SIG-M5 (cell line): ENCODE measurements at places on chromosomes 5 and 9.

DNA sequence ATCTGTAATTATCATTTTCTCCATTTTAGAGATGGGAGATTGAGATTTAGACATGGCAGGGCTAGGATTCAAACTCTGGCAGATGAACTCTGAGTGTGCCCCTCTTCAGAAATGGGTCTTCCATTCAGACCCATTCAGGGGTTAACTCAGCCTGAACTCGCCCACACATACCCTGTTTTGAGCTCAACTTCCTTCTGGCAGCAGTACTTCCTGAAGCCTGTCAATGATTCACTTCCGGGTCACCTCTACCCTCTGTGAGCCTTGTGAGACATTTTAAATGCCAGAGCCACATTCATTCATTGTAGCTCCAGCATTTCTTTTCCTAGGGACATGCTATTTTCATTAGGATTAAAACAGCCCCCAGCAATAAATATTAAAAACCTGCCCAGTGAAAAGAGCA, 209.3 kb upstream of the SLC24A2 start:
- no peak for DNase-seq

GRCh38 chr9:114994768-114995167, 64.4 kb upstream of the TNFSF8 start:
- DNase-seq: no peak

DNA sequence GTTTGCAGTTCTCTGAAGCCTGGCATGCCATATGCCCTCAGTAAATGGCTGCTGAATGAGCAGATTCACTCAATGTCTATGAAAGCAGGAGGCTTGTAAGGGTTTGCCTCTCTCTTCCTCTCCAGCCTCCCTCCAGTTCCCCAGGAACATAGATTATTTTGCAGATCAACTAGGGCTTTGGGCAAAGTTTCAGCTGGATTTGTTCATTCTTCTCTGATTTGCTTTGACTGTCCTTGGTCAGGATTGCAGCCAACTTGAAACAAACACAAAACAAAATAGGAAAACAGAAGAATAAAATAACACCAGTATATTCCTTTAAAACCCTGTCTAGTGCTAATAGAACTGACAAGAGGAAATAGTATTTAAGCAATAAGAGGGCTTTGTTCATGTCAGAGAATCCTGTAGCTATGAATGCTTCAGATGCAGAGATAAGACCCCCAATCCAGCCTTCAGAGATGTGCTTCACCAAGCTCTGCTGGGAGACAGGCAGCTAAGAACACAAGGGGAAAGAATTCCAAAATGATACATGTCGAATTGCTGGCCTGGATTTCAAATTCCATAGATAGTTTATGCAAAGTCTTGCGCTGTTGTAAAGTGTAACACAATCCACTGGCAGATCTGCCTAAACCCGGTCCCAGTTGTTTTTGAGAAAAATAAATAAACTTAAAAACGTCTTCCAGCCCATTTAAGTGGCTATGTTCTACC, 174.3 kb downstream of the PAPPA start:
- DNase-seq: no peak

GRCh38 chr9:121997791-121998190, 95.3 kb downstream of the TTLL11 start:
- DNase-seq: no peak

GRCh38 chr5:77588175-77588574, 50.3 kb downstream of the OTP start:
- no peak for DNase-seq

DNA sequence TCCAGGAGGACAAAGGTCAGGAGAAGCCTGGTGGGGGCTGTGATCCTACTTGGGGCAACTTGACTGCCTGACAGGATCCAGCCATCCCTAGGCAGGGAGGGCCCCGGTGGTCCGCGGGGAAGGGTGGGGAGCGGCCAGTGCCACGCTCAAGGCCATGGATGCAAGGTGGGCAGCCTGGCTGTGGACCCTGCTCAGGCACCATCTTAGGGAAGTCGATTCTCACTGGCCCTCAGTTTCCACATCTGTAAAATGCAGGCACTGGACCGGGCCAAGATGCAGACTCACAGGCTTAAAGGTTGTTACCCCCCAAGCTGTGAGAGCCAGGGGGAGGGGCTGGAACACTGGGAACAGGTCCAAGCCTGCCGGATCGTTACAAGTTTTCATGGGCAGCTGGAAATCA, 8.7 kb upstream of the DOLPP1 start:
- no peak for DNase-seq

DNA sequence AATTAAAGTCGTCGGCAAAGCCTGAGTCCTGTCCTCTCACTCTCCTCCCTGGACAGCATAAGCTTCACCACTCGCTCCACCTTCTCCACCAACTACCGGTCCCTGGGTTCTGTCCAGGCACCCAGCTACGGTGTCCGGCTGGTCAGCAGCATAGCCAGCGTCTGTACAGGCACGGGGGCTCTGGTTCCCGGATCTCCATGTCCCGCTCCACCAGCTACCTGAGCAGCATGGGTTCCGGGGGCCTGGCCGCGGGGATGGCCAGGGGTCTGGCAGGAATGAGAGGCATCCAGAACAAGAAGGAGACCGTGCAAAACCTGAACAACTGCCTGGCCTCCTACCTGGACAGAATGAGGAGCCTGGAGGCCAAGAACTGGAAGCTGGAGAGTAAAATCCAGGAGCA, 1.7 kb upstream of the XPA start:
- DNase-seq: no peak

DNA sequence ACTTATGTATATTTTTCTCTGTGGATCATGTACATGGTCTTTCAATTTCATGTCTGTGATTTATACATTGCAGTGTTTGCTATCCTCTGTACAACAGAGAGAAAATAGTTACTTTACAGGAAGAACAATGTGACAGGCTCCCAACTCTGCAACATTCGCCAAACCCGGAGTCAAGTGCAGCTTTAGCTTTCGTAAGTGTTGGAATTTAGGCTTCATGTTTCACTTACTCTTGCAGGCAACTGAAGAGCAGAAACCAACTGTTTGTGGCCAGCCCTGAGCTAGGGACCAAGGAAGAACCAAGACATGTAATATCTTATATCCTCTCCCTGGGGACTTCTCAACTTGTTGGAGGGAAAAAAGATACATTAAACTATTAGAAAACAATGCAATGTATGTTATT, 147.9 kb downstream of the C5orf15 start:
- no peak for DNase-seq

DNA sequence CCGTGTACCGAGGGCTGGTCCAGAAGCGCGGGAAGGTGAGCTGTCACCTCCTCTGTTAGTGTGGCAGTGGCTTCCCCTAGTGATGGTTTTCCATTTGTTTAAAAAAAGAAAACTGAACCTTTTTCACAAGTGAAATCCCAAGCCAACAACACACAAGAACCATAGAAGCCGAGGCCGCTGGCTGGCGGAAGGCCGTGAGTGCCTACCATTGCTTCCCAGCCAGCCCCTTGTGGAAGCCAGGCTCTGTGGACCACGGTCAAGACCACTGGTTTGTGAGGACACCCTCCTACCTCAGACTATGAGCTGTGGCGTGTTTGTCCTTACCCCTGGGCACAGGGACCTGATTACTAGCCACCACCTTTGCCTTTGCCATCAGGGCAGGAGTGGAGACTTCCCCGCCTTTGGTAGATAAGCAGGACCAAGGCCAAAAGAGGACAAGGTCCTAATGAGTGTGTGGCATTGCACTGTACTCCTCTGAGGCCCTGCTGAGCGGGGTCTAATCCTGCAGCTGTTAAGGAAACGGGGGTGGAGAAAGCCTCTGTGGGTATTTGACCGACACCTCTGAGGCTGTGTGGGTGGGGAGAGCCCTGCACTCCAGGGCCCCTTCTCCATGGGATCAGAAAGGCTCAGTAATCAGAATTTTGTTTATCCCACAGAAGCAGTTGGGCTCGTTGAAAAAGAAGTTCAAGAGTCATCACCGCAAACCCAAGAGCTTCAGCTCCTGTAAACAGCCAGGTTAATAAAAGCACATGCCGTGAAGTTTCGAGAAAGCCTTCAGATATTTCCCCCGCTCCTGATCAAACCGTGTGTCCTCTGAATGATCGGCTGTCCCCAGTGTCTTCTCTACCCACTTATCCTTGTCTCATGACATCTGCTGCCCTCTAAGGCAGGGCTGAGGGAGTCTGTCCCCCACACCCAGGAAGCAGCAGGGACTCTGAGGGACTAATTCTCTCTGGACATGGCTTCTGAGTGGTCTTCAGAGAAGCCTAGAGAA, 4.3 kb downstream of the SURF2 start:
- no peak for DNase-seq

- no peak for DNase-seq
These were observed 232.2 kb upstream of the KLF4 start for GRCh38 chr9:107721705-107722245.

DNA sequence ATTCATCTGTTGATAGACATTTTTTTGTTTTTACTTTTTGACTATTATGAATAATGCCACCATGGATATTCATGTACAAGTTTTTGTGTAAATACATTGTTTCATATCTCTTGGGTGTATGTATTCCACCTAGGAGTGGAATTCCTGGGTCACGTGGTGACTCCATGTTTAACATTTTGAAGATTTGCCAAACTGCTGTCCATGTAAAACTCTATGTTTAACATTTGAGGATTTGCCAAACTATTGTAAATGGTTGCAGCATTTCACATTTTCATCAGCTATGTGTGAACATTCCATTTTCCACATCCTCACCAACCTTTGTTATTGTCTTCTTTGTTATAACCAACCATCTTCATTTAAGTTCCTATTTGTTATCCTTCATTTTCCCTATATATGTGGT, 12.2 kb downstream of the TMEFF1 start:
- DNase-seq: no peak

DNA sequence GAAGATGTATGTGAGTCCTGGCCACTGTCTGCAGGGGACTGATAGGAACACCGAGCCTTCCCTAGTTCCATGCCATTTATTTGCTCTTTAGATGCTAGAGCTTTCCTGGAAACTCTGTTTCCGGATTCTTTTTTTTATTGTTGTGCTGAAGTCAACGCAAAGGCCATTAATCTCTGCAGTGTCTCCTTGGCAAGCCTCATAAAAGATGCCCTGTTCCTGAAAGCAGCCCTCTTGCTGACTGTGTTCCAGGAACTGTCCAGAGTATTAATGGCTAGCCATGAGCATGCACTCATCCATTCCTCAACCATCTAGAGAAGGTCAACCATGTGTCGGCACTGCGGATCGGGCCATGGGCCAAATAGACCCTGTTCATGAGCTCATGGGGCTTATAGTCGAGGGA, 42.9 kb upstream of the SMAD5 start:
- no peak for DNase-seq

DNA sequence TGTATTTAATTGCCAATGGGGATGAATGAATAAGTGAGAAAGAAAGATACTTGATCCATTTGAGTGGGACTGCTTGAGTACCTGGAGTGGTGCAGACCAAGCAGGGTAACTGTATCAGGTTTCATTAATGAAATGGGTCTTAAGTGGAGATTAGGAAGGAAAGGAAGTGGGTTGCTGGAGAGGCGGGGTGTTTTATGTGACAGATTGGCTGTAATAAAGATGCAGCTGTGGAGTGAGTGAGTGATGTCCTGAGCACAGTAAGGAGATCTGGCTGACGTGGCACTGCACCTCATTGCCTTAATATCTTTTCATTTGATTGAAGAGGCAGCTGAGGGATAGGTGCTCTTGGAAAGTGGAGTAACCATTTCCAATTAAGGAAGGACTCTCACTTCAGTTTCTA, 161.0 kb upstream of the CCDC152 start:
- no peak for DNase-seq

DNA sequence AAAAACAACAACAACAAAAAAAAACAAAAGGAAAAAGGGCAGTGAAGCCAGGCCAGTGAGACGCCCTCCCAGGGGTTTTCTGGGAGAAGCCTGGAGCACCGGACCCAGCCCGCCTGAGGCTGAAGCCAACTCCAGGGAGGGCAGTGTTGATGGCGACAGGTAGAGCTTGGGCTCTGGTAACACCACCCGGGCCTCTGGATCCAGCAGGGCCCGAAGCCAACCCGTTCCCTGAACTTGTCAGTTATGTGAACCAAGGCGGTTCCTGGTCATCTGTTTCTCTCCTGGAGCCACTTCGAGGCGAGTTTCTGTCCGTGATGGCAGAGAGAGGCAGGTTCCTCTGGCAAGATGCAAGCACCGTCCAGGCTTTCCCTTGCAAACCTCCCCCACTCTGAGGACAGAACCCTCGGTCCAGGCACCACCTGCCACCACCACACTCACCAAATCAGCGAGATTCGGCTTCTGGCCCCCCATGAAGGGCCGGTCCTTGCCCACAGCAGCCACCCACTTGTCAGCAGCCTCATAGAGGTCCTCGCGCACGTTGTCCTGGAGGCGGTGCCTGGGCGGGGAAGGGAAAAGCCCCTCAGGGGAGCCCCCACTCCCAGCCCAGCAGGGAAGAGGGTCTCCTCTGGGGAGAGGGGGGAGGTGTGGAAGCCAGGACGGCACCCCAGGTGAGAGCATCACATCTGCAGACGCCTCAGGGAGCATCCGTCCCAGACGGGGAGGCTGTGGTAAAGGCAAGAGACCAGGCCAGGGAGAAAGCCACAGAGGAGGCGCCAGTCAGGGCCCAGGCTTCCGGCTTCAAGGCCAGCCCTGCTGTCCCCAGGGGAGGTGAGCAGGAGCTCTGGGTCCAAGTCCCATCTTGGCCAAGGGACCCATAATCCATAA, 5.4 kb downstream of the PTGES2 start:
- DNase-seq: no peak

DNA sequence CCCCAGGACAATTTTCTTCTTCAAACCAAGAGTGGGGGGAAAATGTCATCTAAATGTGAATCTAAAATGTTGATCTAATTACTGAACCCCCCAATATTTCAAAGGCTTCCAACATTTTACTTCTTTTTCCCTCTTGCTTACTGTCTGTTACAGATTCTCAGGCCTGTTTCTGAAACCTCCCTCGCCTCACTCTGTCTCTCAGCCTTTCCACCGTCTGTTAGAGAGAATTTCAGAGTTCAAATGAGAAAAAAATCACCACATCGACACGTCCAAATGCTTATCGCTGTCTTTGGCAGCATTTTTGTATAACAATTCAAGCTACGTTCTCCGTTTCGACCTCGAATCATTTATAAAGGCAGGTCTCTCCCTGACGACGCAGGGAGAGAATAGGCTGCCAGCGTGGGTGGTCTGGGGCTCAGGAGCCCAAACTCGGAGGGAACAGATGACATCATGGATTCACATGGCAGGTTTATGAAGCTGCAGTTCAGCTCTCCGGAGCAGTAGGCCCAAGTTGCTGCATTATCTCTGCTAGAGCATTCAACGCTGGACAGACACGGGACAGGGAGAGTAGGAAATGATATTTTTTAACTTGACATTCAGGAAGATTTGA, 139.8 kb downstream of the GAS1 start:
- no peak for DNase-seq

- DNase-seq: no peak
These were observed 53.4 kb downstream of the GALNT12 start for GRCh38 chr9:98860871-98861293.

GRCh38 chr9:76654575-76654974, 109.7 kb upstream of the PCA3 start:
- DNase-seq: no peak

- DNase-seq: no peak
These were observed 84.7 kb downstream of the CFAP95 start for GRCh38 chr9:69905286-69905685.
